ENCODE measurements at places on chromosomes 16 and 17.

DNA sequence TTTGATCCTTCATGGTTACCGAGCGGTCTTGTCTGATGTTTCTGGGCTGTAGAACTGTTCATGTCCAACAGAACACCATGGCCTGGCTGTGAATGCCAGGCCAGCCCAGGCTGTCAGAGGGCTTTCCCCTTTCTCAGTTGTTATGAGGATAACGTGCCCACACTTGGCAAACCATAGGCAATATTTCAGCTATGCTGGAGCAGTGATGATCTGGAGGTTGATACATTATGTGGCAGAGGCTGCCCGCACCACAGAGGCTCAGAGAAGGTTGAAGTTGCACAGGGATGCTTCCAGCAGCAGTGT is 92.9 kb downstream of the C16orf78 start:
- DNase-seq = no peak

GRCh38 chr17:76981545-76982295 is 113.5 kb downstream of the MGAT5B start:
- DNase-seq = no peak

GRCh38 chr17:1244606-1245012 is 25.6 kb upstream of the BHLHA9 start:
- DNase-seq = peak; percentile 65

- peak; percentile 94 for DNase-seq
Observed at GRCh38 chr16:50202926-50203624, 50.0 kb downstream of the TENT4B start.

- DNase-seq = peak; percentile 46
Observed at GRCh38 chr16:67000384-67001351, 12.3 kb downstream of the CES4A start.

- DNase-seq = peak; percentile 66
Observed at GRCh38 chr17:76384987-76385891, 830 bp downstream of the SPHK1 start.

DNA sequence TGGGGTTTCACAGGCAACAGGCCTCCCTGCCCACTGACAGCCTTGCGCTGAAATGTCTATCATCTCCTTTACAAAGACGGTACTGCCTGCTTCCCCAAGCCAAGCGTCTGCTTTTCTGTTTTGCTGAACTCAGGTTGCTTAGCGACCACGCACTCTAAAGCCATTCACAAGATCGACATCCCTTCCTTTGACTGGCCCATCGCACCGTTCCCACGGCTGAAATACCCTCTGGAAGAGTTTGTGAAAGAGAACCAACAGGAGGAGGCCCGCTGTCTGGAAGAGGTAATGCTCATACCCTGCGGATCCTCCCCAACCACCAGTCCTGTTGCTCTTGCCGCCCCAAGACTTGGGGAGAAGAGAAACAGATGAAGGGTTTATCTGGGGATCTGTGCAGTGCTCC is 28.7 kb downstream of the TMEM186 start:
- no peak for DNase-seq

DNA sequence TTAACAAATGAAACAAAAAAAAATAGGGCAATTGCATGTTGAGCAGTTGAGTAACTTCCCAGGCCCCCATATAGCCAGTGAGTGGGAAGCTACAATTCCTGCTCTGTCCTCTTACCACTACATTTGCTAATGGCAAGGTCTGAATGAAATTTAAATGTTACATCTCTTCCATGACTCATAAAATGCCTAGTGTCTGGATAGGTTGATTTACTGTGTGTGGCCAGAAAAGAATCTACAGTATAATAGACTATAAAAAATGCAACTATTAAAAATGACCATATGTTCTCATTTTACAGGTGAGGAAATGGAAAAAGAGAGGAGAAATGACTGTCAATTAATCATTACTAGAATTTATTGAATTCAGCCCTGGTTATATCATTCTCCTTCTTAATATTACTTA is 1199.3 kb downstream of the CDH11 start:
- no peak for DNase-seq
